CD4-positive, alpha-beta T cell treated with Interleukin-17A for 4 hours (primary cell): ENCODE measurements at places on chromosomes 2 and 18.

DNA sequence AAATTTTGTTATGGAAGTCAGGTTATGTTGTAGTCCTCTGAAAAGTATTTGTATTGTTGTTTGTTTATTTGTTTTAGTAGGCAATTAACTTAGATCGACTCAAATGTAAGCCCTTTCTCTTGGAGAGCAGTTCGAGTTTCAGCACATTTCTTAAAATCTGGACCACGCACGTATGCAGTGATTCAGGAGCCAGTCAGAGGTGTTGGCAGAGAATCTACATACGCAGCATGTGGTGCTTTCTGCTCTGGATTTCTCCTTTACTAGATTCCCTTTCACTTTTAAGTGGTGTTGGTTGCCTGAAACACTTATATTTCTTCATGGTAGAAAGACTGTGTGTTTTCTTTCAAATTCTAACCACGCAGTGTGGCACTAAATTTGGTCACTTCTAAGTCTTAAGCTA lies 773.9 kb upstream of the LRATD1 start:
- no peak for DNase-seq

DNA sequence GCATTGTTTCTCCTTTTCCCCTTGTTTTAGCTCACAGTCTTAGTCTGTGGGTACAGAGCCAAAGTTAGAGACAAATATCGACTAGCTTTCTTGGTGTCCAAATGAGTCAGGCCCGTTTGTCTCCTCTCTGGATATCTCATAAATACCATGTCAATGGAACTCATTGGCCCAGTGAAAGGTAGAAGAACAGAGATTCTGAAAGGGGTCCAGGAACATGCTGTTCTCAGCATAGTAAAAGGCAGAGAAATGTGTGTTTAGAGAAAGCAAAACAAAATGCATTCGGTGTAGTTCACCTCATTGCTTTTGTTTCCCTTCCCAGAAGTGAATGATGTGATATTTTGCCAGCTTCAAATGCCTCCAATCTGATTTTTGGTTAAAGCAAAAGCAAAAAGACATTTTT lies 238.6 kb upstream of the SLC8A1 start:
- DNase-seq, result no peak

DNA sequence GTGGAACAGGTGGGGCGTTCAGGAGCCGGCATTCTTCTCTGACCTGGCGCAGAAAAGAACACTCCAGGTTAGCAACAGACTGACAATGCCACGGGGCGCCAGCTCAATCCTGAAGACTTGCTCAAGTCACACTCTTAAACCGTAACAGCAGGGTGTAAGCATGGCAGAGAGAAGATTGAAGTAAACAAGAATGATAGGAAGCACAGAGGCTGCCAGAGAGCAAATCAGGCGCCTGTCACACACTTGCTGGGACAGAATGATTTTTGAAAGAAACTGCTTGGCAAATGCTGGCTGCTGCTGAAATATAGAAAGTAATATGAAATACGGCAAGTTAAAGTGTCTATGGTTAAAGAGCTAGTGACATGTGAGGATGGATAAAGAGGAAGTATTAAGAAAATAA lies 80.5 kb downstream of the MEP1B start:
- DNase-seq, result no peak

DNA sequence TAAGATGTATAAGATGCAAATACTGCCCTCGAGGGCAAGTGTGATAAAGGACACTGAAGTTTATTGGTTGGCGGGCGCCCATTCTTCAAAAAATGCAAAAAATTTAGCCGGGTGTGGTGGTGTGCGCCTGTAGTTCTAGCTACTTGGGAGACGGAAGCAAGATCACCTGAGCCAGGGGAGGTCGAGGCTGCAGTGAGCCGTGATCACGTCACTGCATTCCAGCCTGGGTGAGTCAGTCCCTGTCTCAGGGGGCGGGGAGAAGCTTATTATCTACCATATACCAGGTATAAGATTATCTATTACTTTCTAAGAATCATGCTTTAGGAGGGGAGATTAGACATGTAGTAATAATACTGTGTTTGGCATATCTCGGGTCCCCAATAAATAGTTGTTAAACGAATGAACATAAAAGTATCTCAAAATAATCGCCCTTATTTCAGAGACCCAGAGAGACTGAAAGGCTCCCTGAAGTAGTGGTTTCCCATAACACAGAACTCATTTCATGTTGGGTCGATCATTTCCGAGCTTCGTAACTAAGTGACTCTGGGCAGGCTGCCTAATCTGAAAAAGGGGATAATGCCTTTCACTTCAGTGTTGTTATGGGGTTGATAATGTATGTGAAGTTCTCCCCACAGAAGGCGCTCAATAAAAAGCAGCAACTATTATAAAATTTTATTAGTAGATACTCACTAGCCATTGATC lies 1.2 kb upstream of the SELENOI start:
- DNase-seq, result peak; percentile 11

DNA sequence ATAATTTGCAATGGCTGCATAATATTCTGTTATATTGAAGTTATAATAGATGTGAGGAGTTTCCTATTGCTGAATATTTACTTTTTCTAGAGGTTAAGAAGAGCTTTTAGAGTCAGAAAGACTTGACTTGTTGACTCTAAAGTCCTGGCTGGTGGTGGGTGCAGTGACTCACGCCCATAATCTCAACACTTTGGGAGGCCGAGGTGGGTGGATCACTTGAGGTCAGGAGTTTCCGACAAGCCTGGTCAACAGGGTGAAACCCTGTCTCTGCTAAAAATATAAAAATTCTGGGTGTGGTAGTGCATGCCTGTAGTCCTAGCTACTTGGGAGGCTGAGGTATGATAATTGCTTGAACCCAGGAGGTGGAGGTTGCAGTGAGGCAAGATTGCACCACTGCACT lies 33.9 kb upstream of the ATIC start:
- DNase-seq, result no peak

DNA sequence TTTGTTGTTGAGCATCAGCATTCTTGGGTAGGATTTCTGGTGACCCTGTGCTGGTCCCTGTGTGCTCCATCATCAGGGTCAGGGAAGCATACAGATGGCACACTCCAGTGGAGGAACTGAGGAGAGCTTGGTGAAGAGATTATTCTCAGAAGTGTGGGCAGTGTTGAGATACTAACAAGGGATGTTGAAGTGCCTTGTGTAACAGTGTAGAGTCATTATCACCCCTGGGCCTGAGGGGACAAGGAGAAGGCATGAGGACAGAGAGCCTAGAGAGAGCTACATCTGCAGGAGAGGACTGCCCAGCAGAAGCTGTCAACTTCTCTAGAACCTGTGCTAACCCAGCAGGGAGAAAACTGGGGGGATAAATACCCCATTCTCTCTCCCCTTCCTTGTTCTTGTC lies 189.0 kb downstream of the PLCL1 start:
- DNase-seq, result no peak

DNA sequence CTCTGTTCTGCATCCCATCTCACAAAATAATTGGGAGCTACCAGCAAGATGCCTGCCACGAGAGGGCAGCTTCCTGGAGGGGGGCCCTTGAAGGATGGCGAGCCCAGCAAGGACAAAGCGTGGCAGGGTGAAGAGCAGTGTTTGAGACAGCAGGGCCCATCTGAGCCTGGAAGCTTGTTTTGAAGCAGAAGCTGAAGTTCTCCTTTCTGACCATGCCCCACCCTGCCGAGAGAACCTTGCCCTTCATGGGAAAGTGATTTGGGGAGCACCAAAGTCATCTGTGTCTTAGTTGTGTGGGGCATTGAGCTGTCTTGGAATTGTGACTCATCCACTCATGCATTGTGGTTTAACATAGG lies 216.3 kb downstream of the BCL11A start:
- DNase-seq, result no peak

DNA sequence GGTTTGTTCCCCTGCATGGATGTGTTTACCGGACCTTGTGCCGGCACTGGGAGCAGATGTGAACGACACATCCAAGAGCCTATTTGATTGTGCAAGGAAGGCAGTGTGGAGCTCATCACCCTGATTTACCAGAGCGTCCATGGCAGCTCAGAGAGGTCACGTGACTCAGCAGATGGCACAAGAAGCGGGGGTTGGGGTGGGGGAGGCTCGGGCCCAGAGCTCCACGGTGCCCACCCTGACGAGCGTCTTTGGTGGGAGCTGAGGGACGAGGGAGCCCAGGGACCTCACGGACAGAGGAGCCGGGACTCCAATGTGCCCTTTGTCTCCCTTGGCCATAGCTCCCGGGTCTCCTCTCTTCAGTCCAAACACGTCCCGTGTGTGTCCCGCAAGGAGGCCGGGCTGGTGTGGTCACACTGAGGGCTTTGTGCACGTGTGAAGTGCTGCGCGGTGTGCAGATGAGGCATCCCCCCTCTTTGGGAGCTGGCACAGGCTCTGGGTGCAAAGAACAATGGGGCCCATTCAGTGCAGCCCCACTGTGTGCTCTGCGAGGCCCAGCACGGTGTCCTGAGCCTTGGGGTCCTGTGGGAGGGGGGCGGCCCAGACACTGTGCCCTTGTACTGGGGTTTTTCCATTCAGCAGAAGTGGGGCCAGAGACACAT lies 15.5 kb downstream of the KCNIP3 start:
- DNase-seq, result no peak

GRCh38 chr2:181790716-181791649 lies 100.5 kb upstream of the ITPRID2 start:
- DNase-seq, result peak; percentile 5

GRCh38 chr2:235834781-235835180 lies 333.4 kb downstream of the GBX2 start:
- no peak for DNase-seq

GRCh38 chr2:198127627-198128026 lies 323.2 kb downstream of the PLCL1 start:
- peak; percentile 64 for DNase-seq

GRCh38 chr18:48455555-48456478 lies 46.6 kb upstream of the ZBTB7C start:
- DNase-seq, result peak; percentile 75

GRCh38 chr18:52339891-52340371 lies at the start of gene DCC:
Gene DCC (plus strand): TSS chr18:52340197. CDS start chr18:52340788, 591 bp downstream.
- DNase-seq, result no peak

GRCh38 chr18:57312346-57313144 lies 39.8 kb upstream of the ST8SIA3 start:
- DNase-seq, result no peak

- DNase-seq, result no peak
Measured at GRCh38 chr2:152022090-152022489, 76.8 kb downstream of the CACNB4 start.

DNA sequence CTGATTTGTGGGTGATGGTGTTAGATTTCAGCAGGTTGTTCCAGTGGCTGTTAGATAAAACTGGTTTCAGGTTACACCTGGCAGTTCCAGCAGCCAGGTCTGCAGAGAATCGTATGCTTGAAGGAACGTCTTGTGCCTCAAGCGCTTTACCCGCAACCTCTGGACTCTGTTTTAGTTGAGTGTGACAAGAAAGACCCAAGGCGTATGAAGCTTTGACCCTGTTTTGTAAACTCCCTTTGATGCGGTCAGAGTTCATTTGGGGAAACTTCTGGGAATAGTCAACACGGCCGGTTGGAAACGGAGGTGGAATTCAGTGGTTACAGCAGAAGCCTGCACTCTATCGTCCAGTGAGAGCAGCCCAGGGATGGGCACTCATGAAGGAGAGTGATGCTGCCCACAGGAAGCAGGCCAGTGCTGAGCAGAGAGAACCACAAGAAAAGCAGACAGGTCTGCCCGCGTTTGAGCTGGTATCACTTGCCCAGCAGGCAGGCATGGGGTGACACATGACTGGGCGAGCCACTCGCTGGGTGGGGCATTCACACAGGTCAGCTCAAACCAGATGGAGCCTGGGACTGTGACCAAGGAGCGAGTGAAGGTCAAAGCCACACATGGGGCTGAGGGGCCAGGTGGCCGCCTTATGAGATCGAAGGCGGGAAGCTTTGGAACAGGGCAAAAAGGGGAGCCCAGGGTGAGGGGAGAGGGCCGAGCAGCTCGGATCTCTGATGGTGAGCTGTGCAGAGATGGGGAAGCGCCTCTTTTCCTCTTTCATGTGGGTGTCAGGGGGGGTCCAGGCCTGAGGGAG lies 99.6 kb upstream of the MBOAT2 start:
- DNase-seq, result no peak

GRCh38 chr18:74689251-74689650 lies 91.6 kb downstream of the ZNF407 start:
- DNase-seq, result no peak

DNA sequence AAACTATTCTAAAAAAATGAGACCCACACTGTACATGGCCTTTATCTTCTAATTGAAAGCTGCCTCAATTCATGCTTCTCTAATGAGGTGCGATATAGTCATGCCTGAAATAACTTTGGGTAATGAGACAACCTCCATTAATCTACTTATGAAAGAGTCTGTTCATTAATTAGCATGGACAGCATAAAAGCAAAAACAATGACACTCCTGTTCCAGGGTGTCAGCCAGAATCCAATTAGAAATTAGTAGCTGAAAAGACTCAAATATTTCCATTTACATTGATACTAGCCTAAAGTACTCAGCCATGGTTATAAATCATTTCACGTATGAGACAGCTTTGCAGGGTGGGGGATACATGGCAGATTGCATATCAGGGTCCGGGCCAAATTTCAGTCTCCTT lies 288.7 kb downstream of the AKAIN1 start:
- no peak for DNase-seq

DNA sequence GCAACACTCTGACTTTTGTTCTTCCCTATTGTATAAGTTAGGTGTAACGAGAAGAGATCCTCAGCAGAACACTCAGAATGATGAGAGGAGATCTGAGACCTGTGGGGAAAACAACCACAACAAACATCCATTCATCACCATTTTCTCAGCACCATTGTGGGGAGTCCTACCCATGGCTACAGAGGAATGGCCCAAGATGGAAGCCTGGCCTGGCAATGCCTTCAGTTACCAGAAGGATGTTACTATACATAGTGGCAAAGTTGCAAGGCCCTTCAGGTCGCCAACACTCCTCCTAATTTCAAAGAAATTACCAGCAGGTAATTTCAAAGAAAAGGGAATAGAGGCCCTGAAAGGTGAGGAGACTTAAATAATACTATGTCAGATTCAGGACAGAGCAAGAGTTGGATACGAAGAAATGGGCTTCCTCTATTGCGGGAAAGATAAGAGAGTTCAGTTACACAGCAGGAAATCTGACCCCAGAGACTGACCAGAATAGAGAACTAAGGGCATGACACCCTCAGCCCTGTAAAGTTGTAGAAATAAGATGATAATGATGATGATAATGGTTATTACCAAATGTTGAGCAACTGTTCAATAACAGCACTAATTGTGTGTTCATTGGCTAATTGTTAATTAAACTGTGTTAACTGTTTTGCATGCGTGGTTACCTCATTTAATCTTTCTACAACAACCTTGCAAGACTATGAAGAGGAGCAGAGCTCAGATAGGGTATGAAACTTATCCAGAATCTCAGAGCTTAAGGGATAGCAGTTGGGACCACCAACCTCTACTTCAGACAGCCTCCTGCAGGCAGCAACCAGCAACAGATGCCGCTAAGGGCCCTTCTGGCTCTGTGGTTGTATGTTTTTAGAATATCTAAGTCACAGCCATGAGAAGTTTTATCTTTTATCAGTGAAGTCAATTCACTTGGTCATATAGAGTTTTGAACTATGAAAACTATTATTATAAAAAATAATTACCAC lies 37.5 kb downstream of the DHRS9 start:
- DNase-seq, result no peak
